ENCODE measurements at places on chromosomes 16 and 17.

DNA sequence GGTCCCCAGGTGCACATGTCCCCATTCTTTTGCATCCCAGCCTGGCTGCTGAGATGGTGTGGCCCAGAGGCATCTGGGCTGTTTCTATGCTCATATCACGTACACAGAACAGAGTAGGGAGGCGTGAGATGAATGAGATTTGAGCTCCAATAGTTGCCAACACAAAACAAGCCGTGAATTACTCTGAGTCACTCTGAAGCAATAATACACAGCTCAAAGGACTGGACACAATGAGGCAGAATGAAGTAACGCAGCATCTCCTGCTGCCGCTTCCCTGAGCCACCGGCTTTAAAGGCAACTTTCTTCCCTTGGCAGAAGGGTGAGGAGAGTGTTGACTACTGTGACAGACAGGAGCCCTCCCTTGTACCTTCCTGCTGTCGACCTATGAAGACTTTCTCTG lies 33.9 kb upstream of the CLEC18B start:
- no peak for DNase-seq

DNA sequence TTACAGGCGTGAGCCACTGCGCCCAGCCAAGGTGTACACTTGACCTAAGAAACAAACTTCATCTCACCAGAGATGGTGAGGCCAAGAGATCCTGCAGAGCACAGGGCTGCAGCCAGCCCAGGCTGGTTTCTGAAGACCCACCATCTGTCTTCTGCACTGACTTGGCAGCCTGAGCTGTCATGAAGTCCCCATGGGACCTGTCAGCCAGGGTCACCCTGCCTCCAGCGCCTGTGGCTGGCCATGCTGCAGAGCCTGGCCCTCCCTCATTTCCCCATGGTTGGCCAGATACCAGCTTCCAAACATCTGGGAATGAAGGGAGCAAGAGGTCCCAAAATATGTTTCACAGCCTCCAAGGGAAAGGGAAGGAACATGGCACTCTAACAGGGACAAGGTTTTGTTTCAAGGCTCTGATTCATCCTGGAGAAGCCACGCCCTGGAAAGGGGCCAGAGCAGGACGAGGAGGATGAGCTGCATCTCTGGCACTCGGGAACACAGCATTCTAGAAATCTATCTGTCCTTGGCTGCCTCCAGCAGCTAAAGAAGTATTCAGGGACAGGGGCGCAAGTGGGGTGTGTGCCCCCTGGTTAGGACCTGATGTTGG lies 45.3 kb downstream of the DDX19A start:
- DNase-seq, result no peak

GRCh38 chr17:72715906-72716572 lies 376.4 kb downstream of the SLC39A11 start:
- no peak for DNase-seq

GRCh38 chr16:51150888-51151320 lies at the start of gene SALL1:
TSS of gene SALL1 (minus strand) at chr16:51151270. CDS start at chr16:51151241, 29 bp downstream.
- DNase-seq, result peak; percentile 51

- DNase-seq, result no peak
Observed at GRCh38 chr17:6557040-6557438, 684 bp upstream of the PITPNM3 start.

GRCh38 chr16:81189100-81189664 lies 49.3 kb upstream of the BCO1 start:
- no peak for DNase-seq

DNA sequence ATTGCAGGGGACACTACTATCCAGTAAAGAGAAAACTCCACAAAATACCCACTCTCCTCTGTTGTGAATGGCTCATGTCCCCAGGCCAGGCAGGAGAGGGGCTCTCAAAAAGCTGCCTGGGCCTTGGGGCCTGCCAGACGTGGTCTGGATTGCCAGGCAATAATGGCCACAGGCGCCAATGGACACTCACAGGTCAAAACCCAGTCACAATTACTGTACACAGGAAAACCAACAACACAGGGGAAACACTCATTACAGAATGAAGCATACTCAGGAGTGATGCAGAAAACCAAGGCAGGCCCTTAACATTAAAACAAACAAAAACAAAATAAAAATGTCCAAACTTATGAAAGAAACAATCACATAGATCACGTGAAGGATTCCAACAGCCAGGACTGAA lies 35.1 kb upstream of the SREBF1 start:
- no peak for DNase-seq

DNA sequence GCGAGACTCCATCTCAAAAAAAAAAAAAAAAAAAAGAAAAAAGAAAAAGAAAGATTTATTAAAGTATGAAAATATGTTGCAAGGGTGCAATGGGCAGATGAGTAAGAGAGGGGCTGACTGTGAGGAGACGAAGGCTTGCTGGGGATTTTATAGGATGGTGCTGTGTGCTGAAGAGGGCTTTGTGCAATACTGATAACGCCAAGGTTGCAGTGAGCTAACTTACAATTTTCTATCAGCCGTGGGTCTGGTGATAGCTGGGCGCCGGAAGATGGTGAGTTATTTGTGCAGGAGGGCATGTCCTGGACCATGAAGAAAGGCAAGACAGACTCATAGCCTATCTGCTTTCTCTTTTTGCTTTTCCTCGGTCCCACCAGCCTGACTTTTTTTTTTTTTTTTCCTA lies 281.1 kb downstream of the MAP2K6 start:
- no peak for DNase-seq

DNA sequence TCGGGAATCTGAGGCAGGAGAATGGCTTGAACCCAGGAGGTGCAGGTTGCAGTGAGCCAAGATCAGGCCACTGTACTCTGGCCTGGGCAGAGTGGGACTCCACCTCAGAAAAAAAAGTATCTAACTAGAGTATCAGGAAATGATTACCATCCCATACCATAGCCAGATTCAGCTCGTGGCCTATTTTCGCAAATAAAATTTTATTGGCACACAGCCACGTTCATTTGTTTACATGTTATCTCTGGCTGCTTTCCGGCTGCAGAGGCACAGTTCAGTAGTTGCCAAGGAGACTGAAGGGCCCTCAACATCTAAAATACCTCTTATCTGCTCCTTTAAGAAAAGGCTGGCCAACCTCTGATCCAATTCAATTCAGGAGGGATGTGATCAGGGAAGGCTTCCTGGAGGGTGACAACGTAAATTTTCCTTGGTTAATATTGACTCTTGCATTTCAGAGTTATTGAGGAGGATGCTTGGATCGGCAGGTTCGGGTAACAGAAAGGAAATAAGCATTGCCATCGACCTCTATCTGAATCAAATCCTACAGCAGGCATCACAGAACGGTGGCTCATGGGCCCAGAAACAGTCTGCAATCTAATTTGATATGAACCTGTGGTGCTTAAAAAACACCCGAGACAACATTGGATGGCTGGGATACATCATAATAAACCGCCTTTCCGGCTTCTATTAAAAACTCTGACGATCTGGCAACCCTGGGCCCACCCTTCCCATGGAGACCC lies 73.8 kb downstream of the XYLT1 start:
- DNase-seq, result no peak

All from right forelimb (tissue), 1 donor.